ENCODE measurements at places on chromosomes 1 and 21.

- no peak for DNase-seq
These were observed 321.0 kb downstream of the PTBP2 start for GRCh38 chr1:97042551-97042950.

DNA sequence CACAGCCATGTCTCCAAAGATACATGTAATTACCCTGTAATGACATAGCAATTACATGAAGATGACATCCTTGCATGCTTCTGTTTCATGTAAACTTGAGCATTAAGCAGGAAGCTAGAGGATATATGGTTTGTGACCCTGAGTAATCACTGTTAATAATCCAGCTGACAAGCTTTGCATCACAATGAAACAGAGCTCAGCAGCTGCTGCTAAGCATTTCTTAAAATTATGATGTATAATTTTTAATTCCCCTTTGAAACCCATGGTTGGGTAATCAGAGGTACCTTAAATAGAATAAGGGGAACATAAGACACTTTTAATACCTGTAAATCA, 293.5 kb downstream of the NTNG1 start:
- DNase-seq = no peak

DNA sequence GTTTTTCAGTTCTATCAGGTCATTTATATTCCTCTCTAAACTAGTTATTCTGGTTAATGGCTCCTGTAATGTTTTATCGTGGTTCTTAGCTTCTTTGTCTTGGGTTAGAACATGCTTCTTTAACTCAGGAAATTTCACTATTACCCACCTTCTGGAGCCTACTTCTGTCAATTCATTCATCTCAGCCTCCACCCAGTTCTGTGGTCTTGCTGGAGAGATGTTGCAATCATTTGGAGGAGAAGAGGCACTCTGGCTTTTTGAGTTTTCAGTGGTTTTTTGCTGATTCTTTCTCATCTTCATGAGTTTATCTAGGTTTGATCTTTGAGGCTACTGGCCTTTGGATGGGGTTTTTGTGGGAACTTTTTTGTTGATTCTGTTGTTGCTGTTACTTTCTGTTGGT, 213.0 kb downstream of the BRINP2 start:
- no peak for DNase-seq

DNA sequence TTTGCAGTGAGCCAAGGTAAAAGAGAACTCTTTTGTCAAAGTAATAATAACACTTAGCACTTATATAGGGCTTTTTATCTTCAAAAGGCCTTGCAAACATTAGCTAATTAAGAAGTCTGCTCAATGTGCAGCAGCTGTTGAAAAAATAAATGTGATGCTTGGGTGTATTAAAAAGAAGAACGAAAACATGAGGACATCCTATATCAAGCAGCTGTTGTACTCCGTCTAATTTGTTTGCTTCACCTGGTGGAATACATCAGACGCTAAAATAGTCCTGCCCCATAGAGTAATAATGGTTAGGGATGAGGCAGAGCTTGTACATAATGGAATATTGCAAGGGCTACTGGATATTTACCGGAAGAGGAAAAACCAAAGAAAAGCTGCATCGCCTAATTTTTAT, 299.5 kb downstream of the ST6GALNAC3 start:
- no peak for DNase-seq

GRCh38 chr1:242554577-242554976, 30.1 kb upstream of the PLD5 start:
- no peak for DNase-seq

DNA sequence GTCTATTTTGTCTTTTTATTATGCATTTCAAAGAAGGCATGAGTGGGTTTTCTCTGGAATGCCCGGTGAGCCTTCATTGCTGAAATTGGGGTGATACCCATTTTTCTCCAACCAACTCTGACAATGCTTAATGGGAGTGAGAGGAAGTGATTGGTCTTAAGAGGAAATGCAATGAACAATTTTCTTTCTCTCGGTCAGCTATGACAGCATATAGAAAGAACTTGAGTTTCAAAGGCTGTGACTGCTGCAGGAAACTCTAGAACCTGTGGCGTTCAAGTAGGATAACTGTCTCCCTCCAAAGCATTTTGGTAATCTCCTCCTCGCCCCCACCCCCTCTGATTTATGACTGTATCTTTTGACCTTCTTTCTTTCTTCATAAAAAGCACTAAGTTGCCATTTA, 155.9 kb downstream of the LYPLAL1 start:
- no peak for DNase-seq

- DNase-seq = peak; percentile 77
These were observed 3.7 kb downstream of the CCDC24 start for GRCh38 chr1:43994794-43995790.

- no peak for DNase-seq
These were observed 323.0 kb upstream of the ADGRL2 start for GRCh38 chr1:81477710-81478109.

- DNase-seq = no peak
These were observed 73.4 kb upstream of the PKN2 start for GRCh38 chr1:88610687-88611086.

- DNase-seq = peak; percentile 68
These were observed at the start of gene S100A6 for GRCh38 chr1:153535242-153536011. Gene S100A6, minus strand, starts transcription at chr1:153535991. Its CDS starts 652 bp downstream, at chr1:153535339.

DNA sequence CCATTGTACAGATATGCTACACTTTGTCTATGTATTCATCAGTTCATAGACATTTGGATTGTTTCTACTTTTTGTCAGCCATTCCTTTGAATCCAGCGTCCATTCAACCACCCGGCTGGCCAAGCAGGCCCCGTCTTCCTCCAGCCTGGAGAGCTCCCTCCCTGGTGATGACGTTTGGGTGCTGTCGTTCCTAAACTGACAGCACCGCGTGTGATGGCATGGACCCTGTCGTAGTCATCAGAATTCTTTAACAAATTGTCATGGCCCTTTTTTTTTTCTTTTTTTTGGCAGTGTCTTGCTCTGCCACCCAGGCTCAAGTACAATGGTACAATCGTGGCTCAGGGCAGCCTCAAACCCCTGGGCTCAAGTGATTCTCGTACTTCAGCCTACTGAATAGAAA, 138.6 kb upstream of the ERRFI1 start:
- DNase-seq = no peak

DNA sequence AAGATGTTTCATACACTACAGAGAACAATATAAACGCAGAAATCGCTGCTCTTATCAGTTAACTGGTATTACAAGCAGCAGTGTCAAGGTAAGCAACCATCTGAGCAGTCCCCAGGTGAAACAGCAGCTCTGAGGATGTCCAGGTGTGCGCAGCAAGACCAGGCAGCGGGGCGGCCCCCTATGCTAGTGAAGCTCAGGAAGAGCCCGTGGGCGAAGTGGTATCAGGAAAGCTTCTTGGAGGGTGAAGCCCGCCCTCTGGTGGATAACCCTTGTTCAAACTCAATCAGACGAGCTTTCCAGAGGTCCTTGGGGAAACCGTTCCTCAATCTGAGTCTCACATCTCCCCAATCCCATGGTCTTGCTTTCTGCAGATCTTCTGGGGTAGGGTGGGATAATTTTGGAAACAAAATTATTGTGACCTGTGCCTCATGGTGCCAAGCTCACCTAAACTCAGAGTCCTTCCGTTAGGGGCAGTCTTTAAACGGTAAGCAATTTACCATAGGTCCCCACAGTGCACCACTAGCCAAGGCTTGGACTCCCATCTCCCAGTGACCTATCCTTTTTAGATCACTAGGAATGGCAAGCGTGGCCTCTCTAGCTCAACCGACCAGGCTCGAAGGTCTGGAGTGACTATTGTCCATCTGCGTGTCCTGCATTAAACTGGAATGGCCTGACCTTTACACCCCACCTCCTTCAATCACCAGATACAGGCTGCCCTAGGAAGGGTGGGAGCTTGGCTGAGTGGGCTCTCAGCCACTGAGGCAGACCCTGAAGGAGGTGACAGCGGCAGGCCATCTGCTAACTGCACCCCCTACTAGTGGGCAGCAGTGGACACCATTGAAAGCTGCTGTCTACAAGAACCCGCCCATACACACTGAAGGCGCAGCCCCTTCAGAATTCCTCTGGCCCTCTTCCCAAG, 13.6 kb upstream of the FAM110D start:
- peak; percentile 92 for DNase-seq

DNA sequence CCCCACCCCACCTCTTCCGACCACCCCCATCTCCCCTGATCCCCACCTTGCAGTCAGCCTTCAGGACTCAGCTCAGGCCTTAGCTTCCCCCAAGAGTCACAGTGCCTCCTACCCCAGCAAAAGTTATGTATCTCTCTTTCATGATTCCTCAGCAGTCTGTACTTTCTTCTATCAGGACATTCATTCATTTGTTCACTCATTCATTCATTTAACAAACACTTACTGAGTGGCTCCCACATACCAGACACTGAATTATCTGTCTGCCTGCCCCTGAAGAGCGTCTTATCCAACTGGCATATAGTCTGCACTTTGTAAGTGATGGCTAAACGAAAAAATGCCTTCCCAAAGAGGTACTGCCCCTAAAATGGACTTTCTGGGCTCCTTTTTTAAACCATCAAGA, 114.4 kb upstream of the SLC35F3 start:
- DNase-seq = no peak

DNA sequence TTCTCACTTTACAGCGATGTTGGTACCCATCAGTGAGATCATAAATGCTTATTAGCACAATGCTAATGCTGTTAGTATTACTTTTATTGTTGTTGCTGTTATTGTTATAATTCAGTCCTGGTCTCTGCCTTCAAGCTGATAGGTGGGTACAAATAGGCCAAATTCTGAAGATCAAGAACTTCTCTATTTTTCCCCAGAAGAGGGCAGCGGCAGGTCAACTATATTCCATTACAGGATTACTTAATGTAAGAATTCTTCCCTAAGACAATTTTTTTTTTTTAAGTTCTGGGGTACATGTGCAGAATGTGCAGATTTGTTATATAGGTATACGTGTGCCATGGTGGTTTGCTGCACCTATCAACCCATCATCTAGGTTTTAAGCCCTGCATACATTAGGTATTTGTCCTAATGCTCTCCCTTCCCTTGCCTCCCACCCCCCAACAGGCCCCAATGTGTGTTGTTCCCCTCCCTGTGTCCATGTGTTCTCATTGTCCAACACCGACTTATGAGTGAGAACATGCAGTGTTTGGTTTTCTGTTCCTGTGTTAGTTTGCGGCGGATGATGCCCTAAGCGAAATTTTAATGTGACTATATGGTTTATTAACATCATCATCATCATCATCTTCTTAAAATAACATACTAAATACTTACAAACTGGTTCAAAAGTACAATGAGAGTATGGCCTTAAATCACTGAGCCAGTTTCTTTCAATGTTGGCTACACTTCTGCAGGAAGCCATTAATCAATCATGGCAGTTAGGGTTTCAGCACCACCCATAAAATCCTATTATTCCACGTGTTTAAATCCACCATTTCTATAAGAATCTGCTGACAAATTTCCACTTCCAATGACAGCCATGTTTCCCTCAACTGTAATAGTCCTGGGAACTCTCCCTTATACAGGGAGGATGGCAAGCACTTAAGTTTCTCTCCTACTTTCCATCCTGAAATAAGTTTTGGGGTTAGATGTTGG, 19.2 kb downstream of the SLC19A2 start:
- DNase-seq = peak; percentile 40

- no peak for DNase-seq
These were observed 97.8 kb downstream of the NGF start for GRCh38 chr1:115240297-115240696.

GRCh38 chr21:42925114-42925926, at the start of gene ERVH48-1:
Gene ERVH48-1, minus strand, starts transcription at chr21:42925630. Its CDS starts 6,624 bp downstream, at chr21:42919006.
- DNase-seq = no peak

DNA sequence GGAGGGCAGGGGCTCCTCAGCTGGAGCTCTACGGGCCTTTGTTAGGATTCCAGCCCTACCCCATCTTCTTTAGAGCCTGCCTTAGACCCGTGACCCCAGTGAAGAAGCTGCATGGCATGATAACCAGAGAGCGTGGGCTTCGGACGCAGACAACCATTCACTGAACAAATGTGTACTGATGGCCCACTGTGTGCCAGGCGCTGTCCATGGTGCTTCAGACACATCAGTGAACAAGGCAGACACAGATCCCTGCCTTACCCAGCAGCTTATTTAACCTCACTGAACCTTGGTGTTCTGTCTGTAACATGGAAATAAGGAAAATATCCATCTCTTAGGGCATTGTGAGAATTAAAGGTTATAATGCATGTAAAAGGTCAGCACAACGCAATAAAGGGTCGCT, 9.5 kb downstream of the CHIT1 start:
- DNase-seq = no peak

DNA sequence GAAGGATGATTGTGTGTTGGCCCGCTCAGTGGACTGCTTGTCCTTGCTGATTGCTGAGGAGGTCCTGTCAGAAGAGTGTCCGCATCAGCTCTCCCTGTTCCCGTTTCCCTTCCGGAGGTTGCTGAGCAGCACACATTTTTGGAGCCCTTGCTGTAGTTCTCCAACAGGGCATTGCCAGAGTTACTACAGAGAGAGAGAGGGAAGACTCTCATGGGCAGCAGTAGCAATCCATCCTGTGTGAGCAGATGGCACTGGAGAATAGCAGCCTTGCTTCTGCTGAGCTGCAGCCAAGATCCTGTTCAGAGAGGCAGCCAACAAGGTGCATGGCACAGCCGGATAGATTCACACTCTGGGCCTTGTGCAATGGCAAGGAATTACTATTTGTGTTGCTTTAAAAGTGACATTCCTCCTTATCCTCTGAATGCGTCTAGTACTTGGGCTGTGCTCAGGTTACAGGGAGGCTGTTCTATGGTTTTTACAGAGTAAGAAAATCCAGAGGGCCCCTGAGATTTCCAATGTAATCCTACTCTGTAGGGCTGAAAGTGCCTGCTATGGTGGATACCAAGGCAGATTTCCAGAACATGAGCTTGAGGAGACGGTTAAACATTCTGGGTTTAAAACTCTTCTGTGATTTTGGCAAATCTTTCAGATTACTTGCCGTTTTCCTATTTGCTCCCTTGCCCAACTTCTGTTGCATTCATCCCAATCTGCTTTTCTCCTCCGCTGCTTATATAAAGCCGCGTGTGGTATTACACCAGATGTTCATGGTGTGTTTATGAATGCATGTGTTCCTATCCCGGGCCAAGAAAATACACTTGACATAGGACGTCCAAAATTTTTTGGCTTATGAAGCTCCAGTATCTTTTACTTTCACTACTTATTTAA, 27.4 kb downstream of the AK4 start:
- no peak for DNase-seq

GRCh38 chr1:221264848-221265247, 385.6 kb downstream of the HLX start:
- DNase-seq = no peak

- DNase-seq = no peak
These were observed 587 bp upstream of the SLC25A34 start for GRCh38 chr1:15735304-15736037.

- no peak for DNase-seq
These were observed 507 bp downstream of the GLIS1 start for GRCh38 chr1:53738205-53739108.

- DNase-seq = no peak
These were observed 62.1 kb downstream of the HSD3B1 start for GRCh38 chr1:119569095-119569494.
